ENCODE measurements at places on chromosomes 16 and 17.

DNA sequence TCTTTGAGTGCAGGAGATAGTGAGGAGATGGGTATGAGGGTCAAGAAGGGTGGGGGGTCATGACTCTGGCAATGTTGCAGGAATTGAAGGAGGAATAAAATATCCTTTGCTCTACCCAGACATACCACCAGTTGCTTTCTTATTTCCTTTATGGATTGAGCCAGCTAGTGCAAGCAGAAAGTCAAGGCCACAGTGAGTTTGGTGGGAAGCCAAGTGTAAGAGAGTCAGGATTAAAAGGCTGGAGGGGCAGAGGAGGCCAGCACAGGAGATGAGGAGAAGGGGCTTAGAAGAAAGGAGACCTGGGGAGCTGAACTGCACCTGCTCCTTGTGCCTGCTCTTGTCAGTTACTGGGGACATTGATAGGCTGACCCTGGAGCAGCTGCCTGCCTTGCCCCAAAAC, 16.1 kb downstream of the PIRT start:
- no peak for DNase-seq

DNA sequence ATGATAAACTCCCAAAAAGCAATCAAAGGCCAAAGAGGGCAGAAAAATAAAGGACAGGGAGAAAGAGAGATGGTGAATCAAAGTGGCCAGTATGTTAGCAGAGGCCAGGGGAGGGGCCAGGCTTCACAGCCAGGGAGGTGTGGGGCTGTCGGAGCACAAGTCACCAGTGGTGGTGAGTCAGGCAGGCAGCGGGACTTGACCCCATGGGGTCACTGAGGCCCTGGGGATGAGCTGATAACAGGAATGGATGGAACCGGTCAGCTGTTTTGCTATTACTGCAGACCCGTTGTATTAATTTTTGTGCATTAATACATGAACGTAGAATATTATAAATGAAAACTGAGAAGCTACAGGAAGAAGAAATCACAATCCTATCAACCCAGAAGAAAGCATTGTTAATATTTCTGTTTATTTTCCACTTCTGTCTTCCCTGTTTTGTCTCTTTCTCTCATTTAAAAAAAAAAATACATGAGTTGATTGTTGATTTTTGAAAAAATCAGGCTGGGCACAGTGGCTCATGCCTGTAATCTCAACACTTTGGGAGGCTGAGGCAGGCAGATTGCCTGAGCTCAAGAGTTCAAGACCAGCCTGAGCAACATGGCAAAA, 106.9 kb downstream of the SOCS1 start:
- DNase-seq = no peak

DNA sequence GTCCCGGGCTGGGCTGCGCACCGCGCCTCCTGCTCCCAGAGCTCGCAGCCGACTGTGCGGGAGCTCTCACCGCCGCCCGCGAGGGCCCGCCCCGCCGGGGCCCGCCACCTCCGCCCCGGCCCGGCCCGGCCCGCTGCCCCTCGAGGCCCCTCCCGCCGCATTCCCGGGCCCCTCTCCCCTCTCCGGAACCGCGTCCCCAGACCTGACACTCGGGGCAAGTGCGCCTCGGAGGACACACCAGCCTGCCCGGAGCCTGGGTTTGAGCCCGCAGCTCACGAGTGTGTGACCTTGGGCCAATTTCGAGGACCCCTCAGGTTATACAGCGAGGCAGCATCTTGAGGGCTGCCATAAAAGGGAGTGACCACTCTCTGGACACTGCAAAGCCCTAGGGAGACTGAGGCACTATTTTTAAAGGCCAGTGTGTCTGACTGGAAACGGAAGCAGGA, 2.0 kb upstream of the GRIN2C start:
- DNase-seq = no peak

DNA sequence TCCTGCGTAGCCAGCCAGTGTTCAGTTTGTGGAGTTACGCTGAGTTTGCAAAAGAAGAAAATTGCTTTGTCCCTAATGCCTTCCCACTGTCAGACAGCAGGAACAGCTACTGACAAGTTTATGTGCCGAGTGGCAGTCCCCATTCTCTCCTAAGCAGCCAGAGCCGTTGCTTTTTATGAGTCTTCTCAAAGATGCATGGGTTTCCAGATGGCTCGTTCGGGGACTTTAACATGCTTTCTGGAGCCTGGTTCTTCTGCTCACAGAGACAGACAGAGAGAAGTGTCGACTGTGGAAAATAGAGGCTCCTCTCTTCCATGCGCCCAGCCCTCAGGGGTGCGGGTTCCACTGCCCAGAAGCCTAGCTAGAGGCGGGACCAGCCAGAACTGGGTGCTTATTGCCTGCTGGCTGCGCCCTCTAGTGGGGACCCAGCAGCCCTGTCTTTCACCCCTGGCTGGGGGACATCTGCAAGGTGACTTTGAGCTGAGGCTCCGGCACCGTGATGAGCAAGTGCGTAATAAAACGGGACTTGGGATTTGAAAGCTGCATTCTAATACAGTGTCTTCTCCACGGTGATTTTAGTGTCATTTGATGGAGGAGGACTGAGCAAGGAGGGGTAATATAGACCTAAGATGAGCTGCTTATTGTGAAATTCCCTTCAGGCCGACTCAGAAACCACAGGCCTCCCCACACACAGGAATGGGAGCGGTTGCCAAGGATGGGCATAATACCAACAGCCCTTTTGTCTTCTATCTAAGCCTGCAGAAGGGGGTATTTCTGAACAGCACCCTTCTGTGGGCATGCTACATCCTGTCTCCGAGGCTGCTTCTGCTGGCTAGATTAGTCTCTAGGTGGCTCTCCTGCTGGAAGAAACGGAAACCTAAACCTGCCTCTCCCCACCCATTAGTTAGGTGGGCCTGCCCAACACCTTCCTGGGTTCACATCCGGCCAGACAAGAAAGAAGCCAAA, 73.1 kb downstream of the CCDC182 start:
- peak; percentile 76 for DNase-seq

- DNase-seq = peak; percentile 38
Observed at GRCh38 chr16:4372001-4372577, 441 bp downstream of the VASN start.

- DNase-seq = peak; percentile 84
Observed at GRCh38 chr17:64780096-64781013, 118.2 kb upstream of the SMURF2 start.

DNA sequence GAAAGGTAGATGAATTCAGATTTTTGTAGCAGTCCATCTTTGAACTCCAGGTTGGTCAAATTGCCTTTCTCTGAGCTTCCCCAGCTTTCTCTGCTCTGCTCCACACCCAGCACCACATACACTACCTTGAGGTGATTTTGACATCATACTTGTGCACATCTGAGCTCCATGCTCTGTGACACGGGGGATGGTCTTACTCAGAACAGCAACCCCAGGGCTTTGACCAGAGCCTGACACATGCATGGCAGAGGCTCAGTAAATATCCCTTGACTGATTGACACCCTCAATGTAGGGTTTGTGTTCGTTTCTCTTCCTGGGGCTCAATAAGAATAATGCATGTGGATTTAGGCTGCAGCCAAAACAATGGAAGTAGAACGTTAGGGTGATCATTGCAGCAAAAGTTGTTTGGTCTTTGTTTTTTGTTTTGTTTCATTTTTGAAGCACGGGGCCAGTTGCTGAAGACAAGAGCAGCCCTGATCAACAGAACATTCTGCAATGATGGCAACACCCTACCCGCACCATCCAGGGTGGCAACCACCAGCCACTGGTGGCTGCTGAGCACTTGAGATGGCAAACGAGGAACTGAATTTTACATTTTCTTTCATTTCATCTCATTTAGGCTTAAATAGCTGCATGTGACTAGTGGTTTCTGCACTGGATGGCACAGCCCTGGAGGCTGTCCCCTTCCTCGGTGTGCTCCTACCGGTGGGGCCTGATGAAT, 224.8 kb upstream of the TNRC6C start:
- no peak for DNase-seq

DNA sequence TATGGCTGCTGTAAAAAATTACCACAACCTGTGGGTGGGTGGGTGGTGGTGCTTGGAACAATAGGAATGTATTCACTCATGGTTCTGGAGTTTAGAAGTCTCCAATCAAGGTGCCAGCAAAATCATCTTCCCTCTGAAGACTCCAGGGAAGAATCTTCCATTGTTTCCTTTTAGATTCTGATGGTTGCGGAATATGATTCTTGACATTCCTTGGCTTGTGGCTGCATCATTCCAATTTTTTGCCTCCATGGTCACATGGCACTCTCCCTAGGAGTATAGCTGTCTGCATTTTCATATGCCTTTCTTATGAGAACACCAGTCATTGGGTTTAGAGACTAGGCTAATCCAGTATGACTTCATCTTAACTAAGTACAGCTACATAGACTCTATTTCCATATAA, 401.0 kb downstream of the HS3ST3B1 start:
- DNase-seq = no peak

DNA sequence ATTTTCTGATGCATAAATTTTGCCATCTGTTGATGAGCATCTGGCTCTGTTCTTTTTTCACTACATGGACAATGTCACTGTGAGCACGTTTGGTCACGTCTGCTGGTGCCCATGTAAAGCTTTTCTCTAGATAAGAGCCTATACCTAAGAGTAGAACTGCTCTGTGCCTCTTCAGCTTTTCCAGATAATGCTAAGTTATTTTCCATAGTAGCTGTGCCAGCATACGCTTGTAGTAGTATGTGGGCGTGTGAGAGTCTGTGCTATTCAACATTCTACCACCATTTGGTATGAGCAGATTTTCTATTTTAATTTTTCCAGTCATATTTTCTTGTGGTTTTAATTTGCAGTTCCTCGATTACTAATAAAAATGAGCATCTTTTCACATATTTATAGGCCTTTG, 33.2 kb downstream of the VPS35L start:
- DNase-seq = no peak

- peak; percentile 94 for DNase-seq
Observed at GRCh38 chr16:10743610-10744369, at the start of gene NUBP1. Gene NUBP1, plus strand, starts transcription at chr16:10743842. Its CDS starts 22 bp downstream, at chr16:10743864.

GRCh38 chr17:75695141-75695829, 26.0 kb upstream of the ITGB4 start:
- no peak for DNase-seq

DNA sequence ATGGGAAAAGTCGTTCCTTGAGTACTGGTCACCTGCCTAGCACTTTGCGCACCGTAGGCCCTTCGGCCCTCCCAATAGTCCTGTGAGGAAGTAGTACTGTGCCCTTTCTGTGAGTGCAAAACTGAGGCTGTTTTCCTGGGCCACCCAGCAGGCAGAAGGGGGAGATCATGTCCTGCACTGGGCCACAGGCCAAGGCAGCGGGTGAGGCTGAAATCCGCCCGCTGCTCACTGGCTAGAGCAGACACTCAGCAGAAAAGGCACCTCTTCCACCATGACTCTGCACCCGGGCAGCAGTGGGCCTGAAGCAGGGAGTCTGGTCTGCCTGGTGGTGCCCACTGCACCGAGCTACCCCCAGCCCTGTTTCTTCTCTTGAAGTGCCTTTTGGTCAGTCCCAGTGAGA, 20.2 kb downstream of the METTL22 start:
- no peak for DNase-seq

DNA sequence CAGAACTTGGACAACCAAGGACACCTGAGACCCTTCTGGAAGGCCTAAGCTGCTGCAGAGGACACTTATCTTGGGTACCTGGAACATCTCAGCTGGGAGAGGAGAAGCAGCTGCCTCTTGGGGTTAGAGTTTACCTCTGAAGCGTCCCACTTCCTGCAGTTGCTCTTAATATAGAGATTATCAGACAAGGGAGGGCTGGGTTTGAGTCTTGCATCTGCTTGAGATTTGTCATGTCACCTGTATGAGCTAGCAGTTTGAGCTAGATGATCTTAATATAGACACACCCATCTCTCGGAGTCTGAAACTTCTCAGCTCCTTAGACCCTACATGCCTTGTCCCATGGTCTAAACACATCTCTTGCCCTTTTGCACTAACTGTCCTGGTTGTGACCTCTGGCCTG, 93.1 kb upstream of the CCL1 start:
- no peak for DNase-seq

- DNase-seq = no peak
Observed at GRCh38 chr17:10683853-10684252, 13.5 kb downstream of the SCO1 start.

DNA sequence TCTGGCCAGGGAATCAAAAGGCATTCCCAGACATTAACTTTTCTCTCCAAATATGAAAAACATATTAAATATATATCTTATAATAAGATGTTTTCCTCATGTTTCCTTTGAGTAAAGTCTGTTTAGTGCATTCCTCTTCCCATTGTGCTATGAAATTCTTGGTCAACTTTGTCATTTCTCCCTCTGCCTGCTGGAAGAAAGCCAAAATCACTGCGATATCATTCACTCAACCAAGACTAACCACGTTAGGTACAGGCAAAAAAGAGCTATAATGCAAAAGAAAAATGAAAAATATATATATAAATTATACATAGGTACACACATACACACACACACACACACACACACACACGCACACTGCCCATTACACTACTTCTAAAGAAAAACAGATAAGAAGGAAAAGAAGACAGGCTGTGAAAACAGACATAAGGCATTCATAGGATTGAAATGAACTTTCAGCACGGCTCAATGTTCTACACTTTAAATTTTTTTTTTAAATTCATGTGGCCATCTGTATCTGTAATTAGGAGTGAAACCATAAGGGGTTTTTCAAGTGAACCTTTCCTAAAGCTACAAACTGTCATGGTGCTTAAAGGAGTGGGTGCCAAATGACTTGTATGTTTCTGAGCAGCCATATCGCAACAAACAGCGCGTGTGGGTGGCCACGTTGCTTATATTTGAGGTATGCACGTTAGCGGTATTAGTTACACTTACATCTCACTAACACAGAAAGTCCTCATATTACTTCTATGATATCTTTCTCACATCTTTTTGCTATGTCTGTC, 71.6 kb upstream of the PSMD7 start:
- DNase-seq = no peak

DNA sequence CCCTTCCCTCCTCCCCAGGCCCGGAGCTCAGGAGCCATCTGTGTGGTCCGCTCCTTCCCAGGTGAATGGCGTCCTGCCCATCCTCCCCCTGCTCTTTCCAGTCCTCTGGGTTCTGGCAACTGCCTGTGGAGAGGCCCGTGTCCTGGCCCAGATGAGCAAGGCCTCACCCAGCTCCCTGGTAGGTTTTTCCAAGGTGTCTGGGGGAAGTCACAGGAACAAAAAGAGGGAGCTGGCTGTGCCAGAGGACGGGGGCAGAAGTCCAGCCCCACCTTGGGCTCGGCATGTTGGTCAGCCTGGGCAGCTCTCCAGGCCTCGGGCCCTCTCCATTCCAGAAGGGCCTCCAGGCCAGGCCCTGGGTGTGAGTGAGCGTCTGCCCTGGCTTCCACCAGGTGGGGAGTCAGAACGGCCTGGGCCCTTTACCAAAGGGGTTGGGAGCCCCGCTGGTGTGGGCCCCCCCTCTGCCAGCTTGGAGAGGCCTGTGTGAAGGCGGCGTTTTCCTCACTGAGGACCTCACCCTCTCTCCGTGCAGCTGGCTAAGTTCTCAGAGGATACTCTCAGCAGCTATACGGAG, 25.1 kb downstream of the CASKIN2 start:
- DNase-seq = no peak
